ENCODE measurements at places on chromosomes 6 and 20. TPM values are rescaled to one million over a fixed set of nuclear protein-coding genes. Genes with fewer than 3 reads are reported as not detected.

The CRISP2 gene
- polyA plus RNA-seq = not detected

The DDX27 gene
- 22.6 TPM for polyA plus RNA-seq

The ABHD16B gene
- polyA plus RNA-seq = not detected

The HMGCLL1 gene
- 0.61 TPM for polyA plus RNA-seq

The JAG1 gene
- 39.6 TPM for polyA plus RNA-seq
